Activated CD4-positive, alpha-beta T cell treated with anti-CD3 and anti-CD28 coated beads, Interleukin-2, amount 50 U/mL, for 48 hours (primary cell): ENCODE measurements at places on chromosomes 5 and 9.
A peak's percentile ranks its signal among the peaks of the same experiment; 100 is the strongest.

DNA sequence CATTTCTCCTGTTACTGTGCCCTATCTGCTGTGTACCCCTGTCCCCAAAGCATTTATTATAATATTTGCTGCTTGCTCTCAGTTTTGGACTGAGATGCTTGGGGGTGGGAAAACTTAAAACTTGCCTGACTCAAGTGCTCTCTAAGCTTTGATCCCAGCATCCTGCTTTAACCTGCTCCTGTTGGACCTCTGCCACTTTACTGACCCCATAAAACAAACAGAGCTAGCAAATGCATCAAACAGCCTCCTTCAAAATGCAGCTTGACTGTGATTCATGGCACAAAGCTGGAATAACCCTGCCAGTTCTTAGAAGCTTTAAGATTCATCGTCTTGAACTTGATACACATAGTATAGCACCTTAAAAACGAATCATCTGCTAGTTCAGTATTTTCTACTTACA lies 212.5 kb downstream of the DEPDC1B start:
- DNase-seq = no peak

DNA sequence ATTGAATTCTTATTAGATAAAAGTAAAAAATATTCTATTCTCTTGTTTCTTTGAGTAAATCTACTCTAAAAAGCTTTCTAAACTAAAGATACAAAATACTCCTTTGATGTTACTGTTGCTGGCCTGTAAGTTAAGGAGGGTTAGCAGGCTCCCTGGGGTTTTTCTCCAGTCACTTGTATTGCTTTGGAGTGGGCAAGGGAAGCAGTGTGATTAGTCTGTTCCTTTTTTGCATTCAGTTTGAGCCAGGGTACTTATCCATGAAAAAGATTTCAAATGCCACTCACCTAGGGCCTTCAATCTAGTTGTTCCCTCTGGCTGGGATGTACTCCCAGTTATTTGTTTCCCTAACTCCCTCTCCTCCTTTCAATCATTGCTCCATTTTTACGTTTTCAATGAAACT lies 256.2 kb upstream of the SMC2 start:
- no peak for DNase-seq

- no peak for DNase-seq
These were observed 8.7 kb downstream of the EBF1 start for GRCh38 chr5:159091065-159091464.

- no peak for DNase-seq
These were observed 37.8 kb upstream of the C5orf63 start for GRCh38 chr5:127111112-127111511.

DNA sequence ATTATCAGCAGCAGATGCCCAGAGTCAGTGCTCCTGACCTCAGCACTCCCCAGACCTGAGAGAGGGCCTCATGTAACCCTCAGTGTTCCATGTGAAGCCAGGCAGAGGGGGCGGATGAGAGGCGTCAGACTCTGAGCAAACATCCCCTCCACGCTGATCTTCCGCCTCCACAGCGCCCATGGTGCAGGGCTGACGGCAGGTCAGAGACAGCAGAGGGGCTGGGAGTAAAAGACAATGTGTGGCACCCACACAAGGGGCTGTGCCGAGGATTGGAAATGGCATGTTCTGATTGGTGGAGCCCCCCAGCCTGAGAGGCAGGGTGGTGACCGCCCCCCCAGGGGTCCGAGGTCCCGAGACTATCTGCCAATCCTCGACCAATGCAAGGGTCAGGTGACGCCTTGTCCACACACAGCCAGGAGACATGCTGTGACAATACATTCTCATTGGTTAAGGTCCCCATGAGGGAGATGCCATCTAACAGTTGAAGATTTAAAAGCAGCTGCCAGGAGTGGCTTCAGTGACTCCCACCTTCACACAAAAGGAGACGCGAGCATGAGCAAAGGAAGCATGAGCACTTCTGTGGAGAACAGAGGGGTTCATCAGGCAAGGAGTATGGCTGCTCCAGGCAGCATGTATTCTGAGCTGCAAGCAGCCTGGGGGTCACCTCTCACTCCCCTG lies 19.3 kb upstream of the SLC25A51 start:
- DNase-seq = no peak

DNA sequence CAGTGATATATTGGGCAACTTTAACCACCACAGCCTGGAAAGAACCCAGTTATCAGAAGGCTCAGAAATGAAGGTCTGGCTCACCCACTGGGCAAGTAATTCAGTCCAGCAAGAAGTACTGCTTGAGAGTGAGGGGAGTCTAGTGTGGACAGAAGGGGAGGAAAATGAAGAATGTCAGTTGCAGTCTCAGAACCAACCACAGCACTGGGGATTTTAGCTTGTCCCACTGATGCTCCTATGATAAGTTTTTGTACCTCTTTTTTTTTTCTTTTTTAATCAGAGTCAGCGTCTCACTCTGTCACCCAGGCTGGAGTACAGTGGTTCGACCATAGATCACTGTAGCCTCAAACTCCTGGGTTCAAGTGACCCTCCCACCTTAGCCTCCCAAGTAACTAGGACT lies 9.4 kb upstream of the CD72 start:
- DNase-seq = no peak

- DNase-seq = no peak
These were observed 87.2 kb downstream of the PGM5 start for GRCh38 chr9:68443624-68444023.

- no peak for DNase-seq
These were observed 56.9 kb upstream of the STXBP1 start for GRCh38 chr9:127554966-127555839.

DNA sequence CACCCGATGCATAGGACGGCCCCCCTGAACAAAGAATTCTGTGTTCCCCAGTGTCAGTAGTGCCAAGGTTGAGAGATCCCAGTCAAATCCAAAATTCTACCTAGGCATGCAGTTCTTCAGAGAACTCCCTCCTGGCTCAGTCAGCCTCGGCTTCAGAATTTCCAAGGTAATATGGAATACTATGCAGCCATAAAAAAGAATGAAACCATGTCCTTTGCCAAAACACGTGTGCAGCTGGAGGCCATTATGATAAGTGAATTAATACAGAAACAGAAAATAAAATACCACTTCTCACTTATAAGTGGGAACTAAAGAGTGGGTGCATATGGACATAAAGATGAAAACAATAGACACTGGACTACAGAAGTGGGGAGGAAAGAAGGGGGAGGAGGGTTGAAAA lies 87.1 kb upstream of the TRIO start:
- no peak for DNase-seq

- DNase-seq = no peak
These were observed 209.1 kb downstream of the NR2F1-AS1 start for GRCh38 chr5:93371893-93372292.

DNA sequence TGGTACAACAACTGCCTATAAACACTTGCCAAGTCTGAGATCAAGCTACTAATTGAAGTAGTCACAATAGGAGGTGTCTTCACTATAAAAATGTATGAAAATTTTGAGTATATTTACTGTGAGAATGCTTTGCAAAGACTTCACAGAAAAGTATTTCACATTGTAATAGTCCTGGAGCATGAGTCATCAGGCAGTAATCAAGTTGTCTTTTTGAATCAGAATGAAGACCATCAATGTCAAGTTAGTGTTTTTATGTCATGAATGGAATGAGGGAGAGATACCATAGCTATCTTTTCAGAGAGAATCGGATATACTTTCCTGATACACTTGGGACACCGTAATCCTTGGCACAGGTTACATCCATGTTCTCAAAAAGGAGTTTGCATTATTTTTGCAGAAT lies 466.9 kb upstream of the ARRDC3 start:
- DNase-seq = no peak

GRCh38 chr9:125521462-125522327 lies 185.3 kb downstream of the MAPKAP1 start:
- DNase-seq = peak; percentile 36

DNA sequence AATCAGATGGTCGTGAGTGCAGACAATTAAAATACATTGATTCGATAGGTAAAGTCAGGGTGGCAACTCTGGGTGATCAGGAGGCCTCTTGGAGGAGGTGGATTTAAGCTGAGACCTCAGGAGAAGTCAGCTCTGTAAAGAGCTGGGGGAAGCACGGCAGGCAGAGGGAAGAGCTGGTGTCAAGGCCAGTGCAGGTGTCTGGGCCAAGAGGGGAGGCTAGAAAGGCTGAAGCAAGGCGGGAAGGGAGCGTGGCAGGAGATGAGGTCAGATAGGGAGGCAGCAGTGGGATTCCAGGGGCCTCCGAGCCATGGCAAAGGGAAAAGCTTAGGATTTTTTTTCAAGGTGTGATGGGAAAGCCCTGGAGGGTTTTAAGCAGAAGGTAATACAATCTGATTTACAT lies 178.7 kb downstream of the FSTL4 start:
- DNase-seq = no peak

DNA sequence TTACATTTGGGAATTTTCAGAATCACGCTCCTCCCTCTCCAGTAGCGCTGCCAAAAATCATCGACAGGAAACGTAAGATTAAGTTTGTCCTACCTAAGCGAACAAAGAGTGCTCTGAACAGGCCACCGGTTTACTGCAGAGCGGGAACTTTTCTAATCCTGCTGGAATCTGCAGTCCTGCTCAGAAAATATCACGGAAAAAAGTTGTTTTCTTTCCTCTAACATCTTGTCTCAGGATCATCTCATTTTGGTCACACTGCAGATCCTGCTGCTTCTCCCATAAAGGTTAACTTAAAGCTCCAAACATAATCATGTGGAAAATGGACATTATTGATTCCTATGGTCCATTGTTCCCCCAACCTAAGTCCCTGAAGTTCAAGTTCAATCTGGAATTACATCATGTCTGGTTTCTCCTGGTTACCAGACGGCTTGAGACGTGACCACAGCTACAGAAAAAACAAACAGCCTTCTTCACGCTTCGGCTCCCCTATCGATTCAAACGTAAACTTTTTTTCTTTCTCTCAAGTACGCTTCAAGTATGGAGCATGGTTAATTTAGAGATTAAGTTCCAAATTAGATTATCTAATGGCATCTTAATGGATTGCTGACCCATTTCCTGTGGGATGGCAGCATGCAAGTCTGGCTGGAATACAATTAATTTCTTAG lies 217.6 kb downstream of the NFIB start:
- no peak for DNase-seq

GRCh38 chr5:95298651-95299050 lies 13.8 kb upstream of the MCTP1 start:
- DNase-seq = no peak

- no peak for DNase-seq
These were observed 49.7 kb downstream of the KIF24 start for GRCh38 chr9:34279411-34279810.

GRCh38 chr5:37189355-37189754 lies 59.8 kb downstream of the CPLANE1 start:
- no peak for DNase-seq

DNA sequence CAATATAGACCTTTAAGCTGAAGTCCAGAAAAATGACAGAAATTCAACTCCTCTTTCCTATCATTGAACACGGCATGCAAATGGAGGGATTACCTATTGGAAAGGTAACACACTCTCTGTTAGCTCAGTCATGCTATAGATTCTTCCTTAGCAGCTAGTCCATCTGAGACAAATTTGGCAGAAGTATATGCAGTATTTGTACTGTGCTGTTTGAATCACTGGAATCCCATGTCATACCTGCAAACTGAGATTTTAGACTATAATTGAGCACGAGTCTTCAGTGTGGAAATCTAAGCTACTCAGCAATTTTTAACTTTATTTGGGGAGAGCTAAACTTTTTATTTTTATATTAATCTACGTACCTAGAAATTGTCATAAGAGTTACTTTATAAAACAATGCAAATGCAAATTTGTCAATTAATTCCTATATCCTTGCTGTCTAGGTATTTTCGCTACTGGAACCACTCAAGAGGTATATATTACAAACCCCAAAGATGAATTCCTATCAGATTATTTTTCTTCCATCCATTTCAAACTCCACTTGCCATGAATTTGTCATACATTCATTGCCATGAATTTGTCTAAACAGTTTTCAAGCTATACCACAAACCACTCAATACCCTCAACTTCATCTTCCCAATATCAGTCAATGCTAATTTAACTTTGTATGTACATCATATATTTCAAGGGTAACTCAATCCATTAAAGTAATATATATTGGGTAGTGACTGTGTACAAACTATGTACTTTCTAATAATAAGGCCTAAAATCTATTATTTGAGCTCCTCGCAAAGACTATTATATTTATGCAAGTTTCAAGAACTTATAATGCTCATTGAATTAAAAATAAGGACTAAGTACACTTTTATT lies 224.8 kb downstream of the MEF2C start:
- no peak for DNase-seq

DNA sequence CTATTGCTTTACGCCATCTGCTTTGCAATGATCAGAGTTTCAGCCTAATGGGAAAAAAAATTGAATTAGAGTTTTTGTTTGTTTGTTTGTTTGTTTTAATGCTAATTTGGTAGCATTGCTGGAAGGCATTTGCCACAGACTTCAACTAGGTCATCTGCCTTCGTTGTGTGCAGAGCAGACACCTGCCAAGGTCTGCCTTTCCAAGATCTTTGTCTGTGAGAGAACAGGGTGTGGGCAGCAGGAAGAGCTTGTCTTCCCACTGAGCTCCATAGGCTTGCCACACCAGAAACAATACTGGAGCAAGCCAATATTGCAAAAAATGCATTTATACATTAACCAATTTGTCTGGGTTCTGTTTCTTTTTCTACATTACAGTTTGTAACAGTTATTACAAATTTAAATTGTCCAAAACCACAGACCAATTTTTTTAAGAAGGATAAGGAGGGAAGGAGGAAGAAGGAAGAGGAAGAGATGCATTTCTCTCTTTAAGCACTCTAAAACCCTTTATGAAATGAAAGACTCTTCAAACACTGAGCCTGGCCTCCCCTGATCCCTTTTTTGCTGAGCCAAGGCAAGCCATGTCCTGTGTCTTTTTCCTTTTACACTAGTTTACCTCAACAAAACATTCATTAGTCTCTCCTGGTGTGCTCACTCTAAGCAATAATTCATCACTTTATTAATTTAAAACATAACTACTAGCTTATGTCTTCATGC lies 210.5 kb downstream of the SNX18 start:
- no peak for DNase-seq

DNA sequence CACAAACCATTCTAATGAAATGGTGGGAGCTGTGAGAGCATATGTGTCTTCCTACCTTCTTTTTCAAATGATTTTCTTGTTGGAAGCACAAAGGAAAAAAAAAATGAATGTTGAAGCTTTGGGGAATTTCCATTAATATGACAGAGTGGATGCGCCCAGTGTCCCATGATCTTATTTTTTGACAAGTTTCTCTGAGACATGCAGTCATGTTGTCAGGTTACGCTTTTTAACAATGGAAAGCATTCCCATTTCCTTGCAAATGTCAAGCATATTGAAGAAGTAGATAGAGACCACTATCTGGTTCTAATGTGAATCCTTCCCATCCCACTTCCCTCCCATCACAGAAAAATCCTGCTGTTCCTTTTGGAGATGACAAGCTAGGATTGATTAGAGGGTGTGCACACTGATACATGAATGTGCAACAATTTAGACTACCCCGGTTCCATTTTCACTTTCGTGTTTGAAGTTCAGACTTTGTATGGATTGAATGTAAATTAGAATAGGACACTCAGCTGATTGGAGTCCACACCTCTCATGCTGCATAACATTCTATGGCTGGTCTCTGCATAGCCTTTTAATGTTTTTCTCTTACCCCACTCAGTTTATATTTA lies 919.4 kb downstream of the TLE4 start:
- no peak for DNase-seq

GRCh38 chr9:87812375-87813118 lies 70.1 kb upstream of the SPATA31E1 start:
- DNase-seq = peak; percentile 50

- DNase-seq = peak; percentile 64
These were observed 505 bp downstream of the SPTAN1 start for GRCh38 chr9:128552744-128553440.
